Gastroesophageal sphincter (tissue), 4 donors: ENCODE measurements at places on chromosomes 12 and 14.
A peak's percentile ranks its signal among the peaks of the same experiment; 100 is the strongest.

- peak; percentile 63 for ATAC-seq
Measured at GRCh38 chr14:92456215-92457015, 57.2 kb upstream of the RIN3 start.

DNA sequence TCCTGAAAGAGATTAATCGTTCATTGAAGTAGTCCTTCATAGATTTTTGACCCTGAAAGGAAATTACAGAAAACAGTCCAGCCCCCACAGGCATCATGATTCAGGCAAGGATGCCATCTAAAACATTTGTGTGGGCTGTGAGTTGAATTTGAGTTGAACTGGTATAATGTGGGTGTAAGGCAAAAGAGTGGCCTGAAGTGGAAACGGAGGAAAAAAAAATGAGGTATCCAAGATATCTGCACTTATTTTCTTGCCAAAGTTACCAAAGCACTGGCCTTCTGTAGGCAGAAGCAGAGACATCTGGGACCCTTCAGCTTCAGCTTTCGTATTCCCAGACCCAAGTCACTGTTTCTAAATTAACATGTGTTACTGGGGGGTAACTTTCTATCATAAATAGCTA lies 105.1 kb upstream of the DIO2 start:
- ATAC-seq = no peak

DNA sequence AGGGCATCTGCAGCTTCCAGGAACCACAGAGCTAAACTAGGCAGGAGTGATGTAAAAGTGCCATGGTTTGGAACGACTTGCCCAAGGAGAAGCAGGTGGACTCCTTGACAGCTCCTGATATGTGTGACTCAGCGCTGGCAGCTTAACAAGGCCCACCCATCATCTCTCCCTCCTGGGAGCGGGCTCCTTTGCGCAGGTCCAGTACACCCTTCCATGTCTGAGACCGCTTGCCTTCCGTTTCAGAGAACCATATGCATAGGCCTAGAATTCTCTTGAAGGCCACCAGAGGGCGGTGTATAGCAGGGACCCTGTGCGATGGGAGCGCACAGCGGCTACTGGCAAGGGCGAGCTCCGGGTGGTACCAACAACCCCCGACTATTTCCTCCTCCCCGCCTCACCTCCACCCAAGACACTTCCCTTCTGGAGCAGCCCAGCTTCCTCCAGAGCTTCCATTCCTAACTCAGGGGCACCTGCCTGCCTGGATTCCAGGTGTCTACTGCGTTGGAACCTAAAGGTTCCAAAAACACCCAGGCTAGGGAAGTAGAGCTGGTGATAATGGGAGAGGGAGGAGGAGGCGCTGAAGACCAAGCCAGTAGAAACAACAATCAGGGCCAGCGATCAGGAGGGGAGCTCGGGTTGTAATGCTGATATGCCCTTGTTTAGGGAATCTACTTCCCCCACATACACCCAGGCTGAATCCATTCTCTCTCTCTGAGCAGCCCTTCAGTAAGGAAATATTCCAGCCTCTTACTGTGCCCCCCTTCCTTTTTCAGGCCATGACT lies 6.3 kb downstream of the DHH start:
- ATAC-seq = peak; percentile 87

- no peak for ATAC-seq
Measured at GRCh38 chr14:90593254-90594040, 196.6 kb downstream of the CALM1 start.

DNA sequence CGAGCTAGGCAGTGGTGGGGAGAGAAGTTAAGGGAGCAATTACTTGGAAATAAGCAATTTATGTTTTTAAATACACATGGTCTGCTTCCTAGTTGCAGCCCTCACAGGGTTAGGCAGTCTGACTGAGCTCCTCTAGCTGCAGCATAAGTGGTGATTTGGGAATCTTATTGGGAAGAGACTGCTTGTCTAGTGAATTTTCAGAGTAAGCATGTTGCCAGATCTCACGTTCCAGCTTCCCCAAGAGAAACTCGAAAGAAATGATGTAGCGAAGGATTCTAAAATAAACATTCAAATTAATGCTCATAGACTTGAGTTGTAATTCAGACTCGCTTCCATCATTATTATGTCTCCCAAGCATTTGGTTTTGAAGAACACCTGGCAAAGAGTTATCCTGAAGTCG lies 440.2 kb downstream of the ATP23 start:
- no peak for ATAC-seq

DNA sequence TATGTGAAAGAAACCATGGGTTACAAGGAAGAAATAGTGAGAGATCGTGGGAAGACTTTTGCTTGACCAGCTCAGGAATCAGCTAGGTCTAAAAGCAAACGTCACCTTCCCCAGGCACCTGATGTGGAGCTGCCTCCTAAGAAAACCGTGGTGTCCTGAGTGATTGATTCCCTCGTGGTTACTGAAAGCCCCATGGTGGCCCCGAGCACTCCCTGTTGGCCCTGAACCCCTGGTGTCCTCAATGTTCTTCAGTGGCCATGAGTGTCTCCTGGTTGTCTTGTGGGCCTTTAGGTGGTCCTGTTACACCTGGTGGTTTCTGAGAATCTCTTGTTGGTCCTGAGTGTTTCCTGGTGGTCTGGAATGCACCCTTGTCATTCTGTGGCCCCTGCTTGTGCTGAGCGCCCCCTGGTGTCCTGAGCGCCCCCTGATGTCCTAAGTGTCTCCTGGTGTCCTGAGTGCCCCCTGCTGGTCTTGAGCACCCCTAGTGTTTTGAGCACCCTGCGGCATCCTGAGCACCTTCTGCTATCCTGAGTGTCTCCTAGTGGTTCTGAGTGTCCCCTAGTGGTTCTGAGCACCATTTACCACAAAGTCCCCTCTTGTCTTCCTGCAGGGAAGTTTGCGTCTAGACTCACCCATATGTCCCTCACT lies 518.7 kb downstream of the TMEM121 start:
- ATAC-seq = no peak

DNA sequence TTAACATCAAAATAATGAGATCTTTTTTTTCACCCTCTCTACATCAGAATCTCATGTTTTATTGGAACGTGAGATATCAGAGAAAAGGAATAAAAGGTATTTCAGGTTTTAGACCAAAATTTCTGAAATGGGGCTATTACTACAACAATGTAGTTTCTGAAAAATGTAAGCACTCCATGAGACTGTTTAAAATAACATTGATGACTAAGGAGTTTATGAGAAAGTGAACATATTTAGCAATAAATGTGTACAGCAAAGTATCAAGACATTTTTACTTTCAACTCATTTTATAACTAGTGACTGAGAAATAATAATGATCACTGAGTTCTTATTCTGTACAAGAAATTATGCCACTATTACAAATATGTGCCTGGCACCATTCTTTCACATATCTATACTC lies 39.3 kb upstream of the ABCC9 start:
- no peak for ATAC-seq

DNA sequence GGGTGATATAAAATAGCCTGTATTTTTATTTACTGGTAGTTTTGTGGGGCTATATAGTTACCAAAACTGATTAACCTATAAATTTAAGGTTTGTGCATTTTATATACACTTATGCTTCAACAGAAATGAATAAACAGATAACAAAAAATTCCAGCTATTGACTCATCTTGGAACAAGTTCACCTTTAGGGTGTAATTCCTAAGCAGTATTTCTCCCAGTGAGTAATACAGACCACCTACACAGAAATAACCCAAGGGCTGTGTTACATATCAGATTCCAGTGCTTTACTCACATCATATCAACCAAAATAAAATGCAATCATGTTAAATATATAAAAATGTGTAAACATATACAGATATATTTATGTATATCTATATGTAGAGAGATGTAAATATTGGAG lies 345.6 kb downstream of the ADAMTS20 start:
- ATAC-seq = no peak
